ENCODE measurements at places on chromosomes 3 and 15. TPM values are rescaled to one million over a fixed set of nuclear protein-coding genes. Genes with fewer than 3 reads are reported as not detected.
A peak's percentile ranks its signal among the peaks of the same experiment; 100 is the strongest.

DNA sequence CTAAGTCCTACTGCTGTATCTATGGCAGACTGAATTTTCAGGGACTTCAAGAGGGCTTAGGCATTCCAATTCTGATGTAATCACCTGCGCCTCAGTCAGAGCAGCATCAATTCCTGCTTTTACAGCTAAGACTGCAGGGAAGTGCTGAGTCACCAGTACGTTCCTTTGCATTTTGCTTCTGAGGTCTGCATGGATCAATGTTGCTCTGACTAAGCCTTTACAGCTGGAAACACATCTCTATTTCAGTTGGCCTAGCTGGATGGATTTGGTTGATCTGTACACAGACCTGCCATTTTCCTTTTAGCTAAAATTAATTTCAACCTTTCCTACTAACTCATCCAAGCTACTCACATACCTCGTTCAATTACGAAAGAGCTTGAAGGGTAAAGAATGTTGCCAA, 51.3 kb downstream of the ETV5 start:
- no peak for DNase-seq

DNA sequence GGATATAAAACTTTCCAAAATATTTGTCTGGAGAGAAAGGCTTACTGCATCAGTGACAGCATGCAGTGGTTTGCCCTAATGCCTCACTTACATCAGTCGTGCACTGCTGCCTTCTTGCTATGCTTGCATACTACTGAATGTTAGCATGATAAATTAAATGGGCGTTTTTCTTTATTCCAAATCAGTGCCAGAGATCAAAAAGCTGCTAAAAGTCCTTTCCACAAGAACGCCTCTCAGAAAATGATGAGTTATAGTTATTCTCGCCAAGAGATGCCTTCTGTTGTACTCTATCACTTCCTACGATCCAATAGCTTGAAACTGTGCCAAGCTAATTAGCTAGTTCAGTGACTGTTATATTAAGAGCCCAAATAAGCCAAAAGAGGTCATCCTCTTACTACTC, 345.8 kb upstream of the ROBO2 start:
- no peak for DNase-seq

GRCh38 chr3:56915966-56916586, 114.3 kb upstream of the ARHGEF3 start:
- DNase-seq, result peak; percentile 69

GRCh38 chr3:138863776-138864113, 29.0 kb upstream of the PIK3CB start:
- no peak for DNase-seq

DNA sequence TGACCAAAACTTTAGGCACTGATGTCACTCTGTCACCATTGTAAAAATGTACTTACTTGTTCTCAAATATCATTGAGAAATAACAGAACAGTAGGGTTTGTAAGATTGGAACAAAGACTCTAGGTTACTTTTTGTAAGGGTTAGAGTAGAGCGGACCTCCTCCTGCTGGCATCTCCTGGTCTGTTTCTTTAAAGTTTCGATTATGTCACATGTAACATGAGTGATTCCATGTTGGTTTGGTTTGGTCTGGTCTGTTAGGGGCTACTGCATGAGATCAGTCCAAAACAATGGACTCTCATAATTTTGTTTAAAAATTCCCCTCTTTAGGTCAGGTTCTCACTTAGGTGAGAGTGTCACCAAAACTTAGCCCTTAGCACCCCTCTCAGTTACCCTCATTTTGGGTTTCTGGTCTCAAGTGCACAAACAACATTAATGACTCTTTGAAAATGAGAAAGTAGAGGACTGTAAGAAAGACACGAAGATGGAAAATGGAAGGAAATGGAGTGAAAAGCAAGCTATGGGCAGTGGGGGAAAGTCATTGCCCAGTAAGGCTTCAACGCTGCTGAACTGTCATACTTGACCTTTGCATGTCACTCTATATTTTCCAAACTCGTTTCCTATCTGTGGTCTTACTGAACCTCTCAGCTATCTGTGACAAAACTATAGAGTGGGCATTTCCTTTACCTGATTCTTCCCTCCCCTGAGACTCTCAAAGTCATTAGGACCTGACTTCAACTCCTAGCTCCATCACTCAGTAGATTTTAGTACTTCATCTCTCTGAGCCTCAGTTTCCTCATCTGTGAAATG, 52.7 kb downstream of the LDHAL6B start:
- no peak for DNase-seq

GRCh38 chr3:135047061-135047460, 252.0 kb downstream of the EPHB1 start:
- no peak for DNase-seq

ITPKA gene
- 7.1 TPM for total RNA-seq

GXYLT2 gene
- total RNA-seq, result not detected

FBXL22 gene
- 0.80 TPM for total RNA-seq

KATNBL1 gene
- total RNA-seq, result 49.9 TPM

TERC gene
- total RNA-seq, result 8.5 TPM

MEIS2 gene
- 0.16 TPM for total RNA-seq

MITF gene
- not detected for total RNA-seq

FBLN2 gene
- total RNA-seq, result not detected

C15orf62 gene
- 2.0 TPM for total RNA-seq
